ENCODE measurements at places on chromosomes 4 and X.

- DNase-seq, result no peak
These were observed 68.8 kb downstream of the NPY1R start for GRCh38 chr4:163263606-163264005.

GRCh38 chrX:118974088-118974907 is at the start of gene LONRF3:
TSS of gene LONRF3 (plus strand) at chrX:118974618. CDS start at chrX:118974781, 163 bp downstream.
- peak; percentile 51 for DNase-seq

DNA sequence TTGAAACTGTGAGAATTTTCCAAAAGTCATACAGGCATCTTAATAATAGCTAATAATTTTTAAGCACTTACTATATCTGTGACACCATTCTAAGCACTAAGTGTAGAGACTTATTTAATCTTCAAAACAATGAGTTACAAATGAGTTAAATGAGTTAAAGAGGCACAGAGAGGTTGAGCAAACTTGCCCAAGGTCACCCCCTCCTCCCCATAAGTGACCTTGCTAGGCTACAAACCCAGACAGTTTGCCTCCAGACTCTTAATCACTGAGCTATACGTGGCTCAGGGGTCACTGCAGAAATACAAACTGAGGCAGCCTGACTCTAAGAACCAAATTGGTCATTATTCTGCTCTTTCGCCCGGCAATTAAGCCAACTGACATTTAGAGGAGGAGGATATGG is 15.5 kb downstream of the CTPS2 start:
- no peak for DNase-seq

DNA sequence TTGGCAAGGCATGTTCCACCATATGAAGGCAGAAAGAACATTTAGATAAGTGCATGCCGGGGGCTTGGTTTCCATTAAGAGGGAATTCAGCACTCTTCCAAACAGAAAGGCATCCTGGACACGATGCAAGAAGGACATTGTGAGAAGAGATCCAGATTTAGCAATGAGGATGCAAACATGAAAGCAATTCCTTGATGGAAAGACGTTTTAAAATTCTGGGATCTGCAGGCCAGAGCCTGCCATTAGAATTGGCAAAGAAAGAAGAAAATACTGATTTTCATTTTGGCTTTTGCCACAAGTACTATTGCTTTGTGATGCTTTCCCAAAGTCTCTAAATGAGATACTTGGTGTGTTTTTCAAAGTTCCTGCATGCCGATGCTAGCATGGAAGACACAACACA is 367.6 kb downstream of the PPP3CA start:
- DNase-seq, result no peak

- peak; percentile 80 for DNase-seq
These were observed 1.0 kb downstream of the PGRMC2 start for GRCh38 chr4:128286474-128287058.

DNA sequence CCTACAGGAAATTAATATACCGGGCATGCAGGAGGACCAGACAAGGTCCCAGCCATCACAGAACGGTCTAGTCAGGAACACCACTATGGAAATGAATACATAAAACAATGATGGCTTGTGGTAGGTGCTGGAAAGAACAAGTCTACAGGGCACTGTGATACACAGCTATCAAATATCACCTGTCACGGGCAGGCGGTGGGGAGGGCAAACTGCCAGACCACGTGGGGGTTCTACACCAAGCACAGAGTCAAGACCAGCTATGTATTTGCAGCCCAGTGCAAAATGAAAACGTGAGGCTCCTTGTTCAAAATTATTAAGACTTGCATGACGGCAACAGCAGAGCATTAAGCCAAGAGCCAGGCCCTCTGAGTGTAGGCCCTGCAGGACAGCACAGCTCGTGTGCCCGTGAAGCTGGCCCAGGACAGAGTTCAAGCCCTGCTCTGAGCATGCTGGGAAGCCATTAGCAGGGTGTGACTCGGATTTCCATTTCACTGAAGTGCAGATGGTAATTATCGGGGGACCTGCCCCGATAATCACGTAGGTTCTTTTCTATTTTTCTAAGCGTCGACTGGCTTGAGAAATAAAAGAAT is 83.6 kb downstream of the JAKMIP1 start:
- DNase-seq, result no peak

DNA sequence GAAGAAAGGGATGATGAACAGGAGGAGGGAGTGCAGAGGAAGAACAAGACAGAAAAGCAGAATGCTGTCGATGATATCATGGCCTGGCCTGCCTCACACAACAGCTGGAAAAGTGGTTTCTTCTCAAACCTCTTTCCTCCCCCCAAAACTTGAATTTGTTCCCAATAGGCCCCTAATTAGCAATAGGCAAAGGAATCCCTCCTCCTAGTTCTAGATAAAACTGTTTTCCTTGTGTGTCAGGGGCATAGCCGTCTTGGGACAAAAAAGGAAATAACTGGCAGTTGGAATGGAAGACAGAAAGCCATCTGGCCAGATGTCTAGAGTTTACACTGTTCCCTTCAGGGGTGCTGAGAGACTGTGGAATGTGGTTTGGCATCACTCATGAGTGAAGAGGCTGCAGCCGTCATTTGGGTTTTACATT is 177.8 kb upstream of the C1QTNF7 start:
- DNase-seq, result peak; percentile 57

DNA sequence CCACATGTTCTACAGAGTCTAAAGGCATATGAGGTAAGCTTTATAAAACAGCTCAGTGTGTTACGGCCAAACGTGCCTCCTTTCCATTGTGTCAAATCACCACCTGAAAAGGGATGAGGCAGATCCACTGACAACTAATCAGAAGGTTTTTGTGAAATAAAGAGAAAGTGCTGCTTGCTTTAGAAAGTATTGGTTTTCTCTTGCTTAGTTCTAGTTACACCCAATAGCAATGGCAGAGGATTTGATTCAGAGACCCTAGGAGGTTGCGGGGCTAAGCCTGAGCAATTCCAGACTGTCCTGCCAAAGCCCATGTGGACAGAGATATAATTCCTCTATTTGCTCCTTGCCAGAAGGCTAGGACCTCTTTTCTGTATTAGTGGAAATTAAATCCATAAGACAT is 125.5 kb downstream of the SPRY1 start:
- DNase-seq, result no peak

DNA sequence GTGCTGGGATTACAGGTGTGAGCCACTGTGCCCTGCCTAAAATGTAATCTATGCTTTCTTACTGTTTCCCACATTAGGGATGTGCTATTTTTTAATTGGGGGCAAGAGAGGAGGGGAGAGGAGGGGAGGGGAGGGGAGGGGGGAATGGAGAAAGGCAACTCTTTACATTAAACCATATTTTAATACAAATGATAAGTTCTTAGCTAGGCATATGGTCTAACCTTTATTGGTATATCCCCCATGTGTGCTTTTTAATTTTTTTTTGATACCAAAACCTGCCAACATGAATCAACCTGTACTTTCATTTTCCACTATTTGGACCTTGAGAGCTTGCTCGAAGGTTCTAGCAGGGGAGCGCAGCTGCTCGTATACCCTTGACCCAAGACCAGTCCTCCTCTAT is 6.4 kb downstream of the CLOCK start:
- no peak for DNase-seq

DNA sequence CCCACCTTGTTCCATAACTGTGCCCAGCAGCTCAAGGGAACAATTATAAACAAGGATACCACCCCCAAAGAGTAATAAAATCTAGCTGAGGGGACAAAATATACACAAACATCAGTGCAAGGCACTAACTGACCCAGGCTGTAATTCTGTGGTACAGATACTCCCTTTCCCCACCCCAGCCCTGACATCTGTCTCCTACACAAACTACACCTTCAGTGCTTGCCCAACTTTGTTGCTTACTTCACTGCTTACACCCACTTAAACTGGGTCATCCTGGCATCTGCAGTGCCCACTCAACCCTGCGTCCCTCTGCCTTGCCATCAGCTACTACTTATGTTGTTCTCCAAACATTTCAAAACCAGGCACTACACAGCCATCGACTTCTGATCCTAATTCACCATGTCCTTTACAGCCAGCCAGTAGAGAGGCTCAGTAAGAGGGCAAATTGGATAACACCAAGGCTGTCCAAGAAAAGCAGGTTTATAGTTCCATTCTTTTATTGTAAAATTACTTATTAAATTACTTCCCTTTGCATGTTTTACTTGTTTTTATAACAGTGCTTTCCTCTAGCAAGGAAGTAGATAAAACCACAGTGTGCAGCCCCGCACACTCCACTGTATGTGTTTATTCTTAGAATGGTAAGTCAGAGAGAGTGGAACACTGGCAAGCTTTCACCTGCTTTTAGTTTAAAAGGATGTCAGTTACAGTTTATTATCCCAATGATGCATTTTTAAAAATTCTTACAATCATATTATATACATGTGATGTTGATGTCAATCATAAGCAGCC is 149.6 kb downstream of the INPP4B start:
- DNase-seq, result no peak

- no peak for DNase-seq
These were observed 1054.3 kb downstream of the FAT4 start for GRCh38 chr4:126369076-126369475.

- DNase-seq, result no peak
These were observed 106.8 kb downstream of the EIF4E start for GRCh38 chr4:98822144-98822543.

- no peak for DNase-seq
These were observed 23.4 kb downstream of the STIM2 start for GRCh38 chr4:26884026-26884425.

DNA sequence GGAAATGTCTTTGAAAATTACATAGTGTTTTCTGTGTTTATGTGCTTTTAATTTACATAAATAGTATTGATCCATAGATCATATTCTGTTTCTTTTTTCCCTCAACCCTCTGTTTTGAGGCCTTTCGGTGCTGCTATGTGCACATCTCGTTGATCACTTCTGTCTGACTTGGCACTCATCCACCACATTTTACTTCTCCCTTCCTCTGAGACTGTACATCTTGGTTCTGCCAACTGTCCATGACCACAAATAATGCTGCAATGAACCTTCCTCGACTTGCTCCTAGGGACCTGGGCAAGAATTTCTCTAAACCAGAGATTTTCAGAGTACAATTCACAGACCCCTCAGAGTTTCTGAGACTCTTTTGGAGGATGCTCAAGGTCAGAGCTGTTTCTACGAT is 74.4 kb downstream of the RTL5 start:
- no peak for DNase-seq

- no peak for DNase-seq
These were observed 17.3 kb upstream of the GIMD1 start for GRCh38 chr4:106385853-106386393.

GRCh38 chr4:153212736-153213135 is 8.5 kb downstream of the TRIM2 start:
- no peak for DNase-seq

DNA sequence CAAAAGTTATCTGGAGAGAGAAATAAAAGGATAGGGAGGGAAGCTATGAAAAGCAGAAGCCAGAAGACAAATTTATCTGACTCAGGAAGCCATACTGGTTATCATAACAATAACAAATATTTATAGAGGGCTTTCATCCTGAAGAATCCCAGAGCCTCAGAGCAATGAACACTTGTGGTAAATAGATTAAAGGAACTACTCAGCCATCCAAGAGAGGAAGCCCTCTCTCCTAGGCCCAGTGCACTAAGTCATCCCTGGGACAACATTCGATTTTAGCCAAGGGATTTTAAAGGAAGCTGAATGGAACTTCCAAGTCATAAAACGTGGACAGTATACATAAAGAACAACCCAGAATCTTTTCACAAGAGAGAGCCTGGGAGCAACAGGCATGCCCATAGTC is 76.9 kb downstream of the COL4A6 start:
- peak; percentile 13 for DNase-seq

GRCh38 chr4:7843831-7844593 is 95.6 kb downstream of the AFAP1 start:
- DNase-seq, result peak; percentile 89

GRCh38 chr4:112973750-112974251 is 75.7 kb upstream of the ANK2 start:
- DNase-seq, result no peak

- no peak for DNase-seq
These were observed 72.5 kb downstream of the JADE3 start for GRCh38 chrX:46984705-46985104.

GRCh38 chr4:72243641-72244040 is 211.8 kb downstream of the NPFFR2 start:
- DNase-seq, result no peak

DNA sequence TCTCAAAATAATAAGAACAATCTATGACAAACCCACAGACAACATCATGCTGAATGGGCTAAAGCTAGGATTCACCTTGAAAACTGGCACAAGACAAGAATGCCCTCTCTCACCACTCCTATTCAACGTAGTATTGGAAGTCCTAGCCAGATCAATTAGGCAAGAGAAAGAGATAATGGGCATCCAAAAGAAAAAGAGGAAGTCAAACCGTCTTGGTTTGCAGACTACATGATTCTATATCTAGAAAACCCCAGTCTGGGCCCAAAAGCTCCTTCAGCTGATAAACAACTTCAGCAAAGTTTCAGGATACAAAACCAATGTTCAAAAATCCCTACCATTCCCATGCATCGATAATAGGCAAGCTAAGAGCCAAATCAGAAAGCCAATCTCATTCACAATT is 59.0 kb downstream of the CHM start:
- DNase-seq, result no peak

DNA sequence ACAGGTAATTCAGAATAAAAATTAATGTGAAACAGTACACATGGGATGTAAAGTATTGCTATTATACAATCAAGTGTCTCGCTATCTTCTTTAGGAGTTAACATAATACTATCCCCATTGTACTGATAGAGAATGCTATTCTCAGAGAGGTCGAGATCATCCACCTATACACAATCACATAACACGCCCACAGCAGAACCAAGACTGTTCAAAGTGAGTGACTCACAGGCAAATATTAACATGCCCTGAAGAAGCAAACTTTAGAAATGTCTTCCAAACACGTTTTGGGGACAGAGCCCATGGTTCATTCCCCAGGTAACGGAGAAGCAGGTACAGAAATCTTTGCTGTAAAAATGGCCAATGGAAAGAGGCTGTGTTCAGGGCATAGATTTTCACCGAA is 50.1 kb upstream of the PHKA2 start:
- DNase-seq, result no peak

DNA sequence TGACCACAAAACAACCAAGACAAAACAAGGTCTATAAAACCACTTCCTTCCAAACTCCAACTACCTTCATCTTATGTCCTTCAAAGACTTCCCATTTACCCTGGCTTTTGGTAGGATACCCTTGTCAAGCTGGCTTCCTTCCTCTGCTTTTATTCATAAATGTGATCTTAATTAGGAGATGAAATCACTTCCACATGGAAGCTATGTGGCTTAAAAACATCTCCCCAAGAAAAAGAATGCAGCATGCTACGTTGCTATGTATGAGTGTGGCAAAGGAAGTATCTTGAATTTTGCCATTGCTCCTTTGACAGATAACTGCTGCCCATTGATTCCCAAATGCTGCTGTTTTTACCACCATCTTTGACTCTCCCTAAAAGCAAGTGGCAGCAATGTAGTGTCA is 46.4 kb upstream of the VEGFD start:
- DNase-seq, result no peak
